CD4-positive, alpha-beta T cell treated with Interleukin-12 subunit alpha and Interleukin-12 subunit beta, for 1 hour (primary cell): ENCODE measurements at places on chromosomes 13 and 19.
A peak's percentile ranks its signal among the peaks of the same experiment; 100 is the strongest.

DNA sequence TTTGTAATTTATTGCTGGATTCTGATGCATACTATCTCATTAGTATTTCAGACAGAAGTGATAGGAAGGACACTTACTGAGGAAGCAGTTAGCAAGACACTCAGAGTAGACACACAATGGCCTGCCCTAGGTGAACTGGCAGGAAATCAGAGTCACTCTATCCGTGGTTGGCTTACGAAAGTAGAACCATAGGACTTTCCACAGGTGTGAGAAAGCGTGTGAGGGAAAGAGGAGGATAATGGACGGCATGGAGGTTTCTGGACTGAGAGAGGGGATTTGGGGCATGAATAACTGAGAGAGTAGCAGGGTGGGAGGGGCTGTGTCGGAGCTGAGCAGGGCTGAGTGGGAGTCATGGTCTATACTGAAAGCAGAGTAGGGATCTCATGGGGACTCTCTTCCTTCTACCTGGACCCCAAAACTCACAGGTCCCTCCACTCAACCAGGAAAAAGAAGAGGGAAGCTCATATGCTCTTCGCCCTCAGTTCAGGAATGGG is 18.7 kb upstream of the EID2 start:
- DNase-seq = peak; percentile 31

DNA sequence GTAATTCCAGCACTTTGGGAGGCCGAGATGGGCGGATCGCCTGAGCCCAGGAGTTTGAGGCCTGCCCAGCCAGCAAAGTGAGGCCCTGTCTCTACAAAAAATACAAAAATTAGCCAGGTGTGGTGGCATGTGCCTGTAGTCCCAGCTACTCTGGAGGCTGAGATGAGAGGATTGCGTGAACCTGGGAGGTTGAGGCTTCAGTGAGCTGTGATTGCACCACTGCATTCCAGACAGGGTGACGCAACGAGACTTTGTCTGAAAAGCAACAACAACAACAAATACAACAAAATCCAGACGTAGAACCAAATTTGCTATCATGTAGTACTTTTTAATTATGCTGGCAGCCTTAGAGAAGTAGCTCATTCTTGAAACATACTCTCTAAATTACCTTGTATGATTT is 277.1 kb downstream of the KLF5 start:
- no peak for DNase-seq

GRCh38 chr13:67772807-67773453 is 542.8 kb upstream of the PCDH9 start:
- DNase-seq = no peak

GRCh38 chr19:21117041-21117907 is 24.6 kb upstream of the ZNF431 start:
- DNase-seq = no peak

GRCh38 chr13:23321535-23322241 is 111.8 kb downstream of the SACS start:
- peak; percentile 28 for DNase-seq

GRCh38 chr13:30581582-30581981 is 36.1 kb upstream of the USPL1 start:
- peak; percentile 41 for DNase-seq

- DNase-seq = no peak
These were observed 20.1 kb downstream of the THSD1 start for GRCh38 chr13:52385870-52386269.

DNA sequence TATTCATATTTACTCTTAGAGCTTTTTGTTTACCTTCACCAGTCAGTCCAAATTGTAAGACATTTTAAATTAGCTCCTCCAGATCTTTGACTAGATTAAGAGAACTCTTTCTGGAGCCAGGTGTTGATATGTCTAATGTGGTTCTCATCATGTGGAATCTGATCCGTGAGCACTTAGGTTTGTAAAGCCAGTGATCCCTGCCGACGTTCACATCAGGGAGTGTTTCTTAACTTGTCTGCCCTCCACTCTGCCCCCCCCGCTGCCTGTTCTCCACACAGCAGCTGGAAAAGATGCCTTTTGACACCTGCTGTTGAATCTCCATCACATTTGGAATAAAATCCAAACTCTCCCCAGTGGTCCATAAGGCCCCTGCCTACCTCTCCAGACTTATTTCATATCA is 17.7 kb downstream of the METTL21C start:
- DNase-seq = no peak

GRCh38 chr13:41802684-41803444 is 158.0 kb downstream of the VWA8 start:
- DNase-seq = no peak

DNA sequence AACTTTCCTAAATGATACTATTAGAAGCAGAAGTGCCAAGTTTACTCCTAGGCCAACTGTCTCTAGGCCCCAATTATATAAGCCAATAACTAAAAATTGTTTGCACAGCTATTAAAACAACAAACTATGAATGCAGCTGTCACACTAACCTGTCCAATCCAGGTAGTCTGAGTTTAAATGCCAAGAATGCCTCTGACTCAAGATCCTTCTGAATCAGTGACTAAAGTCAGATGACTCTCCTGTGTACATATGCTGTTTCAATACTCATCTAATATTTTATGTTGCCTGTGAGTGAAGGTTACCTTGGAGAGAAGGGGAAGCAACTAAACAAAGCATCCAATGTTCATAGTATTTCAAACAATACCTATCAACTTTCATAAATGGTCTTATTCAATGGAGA is 257.0 kb downstream of the ENOX1 start:
- DNase-seq = no peak

GRCh38 chr19:9673912-9674662 is 813 bp downstream of the ZNF562 start:
- no peak for DNase-seq

DNA sequence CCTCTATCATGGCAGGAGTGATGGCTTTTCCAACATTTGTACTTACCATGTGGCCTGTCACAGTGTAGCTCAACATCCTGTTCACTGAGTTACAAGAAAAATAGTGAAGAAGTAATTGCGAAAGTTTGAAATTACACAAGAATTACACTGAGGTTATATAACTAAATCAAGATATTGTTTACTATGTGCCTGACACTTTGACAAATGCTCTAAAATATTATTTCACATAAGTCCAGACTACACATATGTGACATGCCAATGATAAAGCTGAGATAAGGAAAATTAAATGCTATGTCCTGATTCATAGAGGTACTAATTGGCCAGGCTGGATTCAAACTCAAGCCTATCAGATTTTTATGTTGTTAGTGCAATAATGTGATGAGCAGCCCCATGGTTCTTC is 451.7 kb downstream of the PCDH9 start:
- DNase-seq = no peak

- no peak for DNase-seq
These were observed 72.5 kb upstream of the MRI1 start for GRCh38 chr19:13691569-13692435.

DNA sequence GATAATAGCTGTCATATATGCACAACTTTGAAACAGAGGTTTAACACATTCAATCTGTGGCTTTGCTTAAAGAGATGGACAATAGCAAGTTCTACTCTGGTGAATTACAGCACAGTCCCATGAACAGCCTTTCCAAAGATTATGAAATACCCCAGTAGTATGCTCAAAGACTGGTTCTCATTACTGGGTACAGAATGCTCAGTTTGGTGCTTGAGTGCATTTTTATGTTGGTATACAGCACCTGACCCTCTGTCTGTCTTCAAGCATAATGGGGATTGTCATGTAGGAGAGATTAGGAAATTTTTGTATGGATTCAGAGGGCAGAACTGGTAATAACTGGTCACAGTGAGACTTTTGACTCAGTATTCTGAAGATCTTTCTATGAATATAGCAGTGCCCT is 7.6 kb downstream of the LMO7 start:
- no peak for DNase-seq

DNA sequence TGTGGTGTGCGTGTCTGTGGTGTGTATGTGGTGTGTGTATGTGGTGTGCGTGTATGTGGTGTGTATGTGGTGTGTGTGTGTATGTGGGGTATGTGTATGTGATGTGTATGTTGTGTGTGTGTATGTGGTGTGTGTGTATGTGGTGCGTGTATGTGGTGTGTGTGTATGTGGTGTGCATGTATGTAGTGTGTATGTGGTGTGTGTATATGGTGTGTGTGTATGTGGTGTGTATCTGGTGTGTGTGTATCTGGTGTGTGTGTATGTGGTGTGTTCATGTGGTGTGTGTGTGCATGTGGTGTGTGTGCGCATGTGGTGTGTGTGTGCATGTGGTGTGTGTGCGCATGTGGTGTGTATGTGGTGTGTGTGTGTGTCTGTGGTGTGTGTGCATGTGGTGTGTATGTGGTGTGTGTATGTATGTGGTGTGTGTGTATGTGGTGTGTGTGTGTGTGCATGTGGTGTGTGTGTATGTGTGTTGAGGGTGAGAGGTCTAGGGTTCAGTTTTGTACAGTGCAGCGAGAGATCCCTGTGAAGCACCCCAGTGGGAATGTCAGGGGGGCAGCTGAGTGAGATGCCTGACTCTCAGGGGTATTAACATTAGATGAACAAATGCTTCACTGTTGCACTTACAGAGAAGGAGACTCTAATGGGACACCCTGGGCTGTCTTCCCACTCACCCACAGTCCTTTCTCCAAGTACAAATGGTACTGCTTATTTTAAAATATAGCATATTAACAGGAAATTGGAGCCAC is 61.3 kb upstream of the MEDAG start:
- DNase-seq = no peak

DNA sequence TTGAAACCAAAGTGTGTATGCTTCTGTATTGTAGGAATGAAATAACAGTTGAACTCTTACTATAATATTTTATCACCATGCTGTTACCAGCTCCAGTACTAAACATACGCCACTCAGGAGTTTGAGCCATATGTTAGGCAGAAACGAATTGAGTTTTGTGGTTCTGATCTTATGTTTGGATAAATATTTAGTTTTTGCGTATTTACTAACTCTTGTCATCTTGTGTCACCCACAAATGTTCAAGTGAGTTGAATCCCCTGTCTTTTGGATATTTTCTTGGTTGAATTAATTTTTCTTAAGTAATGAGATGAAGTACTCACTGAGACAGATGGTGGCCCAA is 1.5 kb downstream of the FNDC3A start:
- no peak for DNase-seq

DNA sequence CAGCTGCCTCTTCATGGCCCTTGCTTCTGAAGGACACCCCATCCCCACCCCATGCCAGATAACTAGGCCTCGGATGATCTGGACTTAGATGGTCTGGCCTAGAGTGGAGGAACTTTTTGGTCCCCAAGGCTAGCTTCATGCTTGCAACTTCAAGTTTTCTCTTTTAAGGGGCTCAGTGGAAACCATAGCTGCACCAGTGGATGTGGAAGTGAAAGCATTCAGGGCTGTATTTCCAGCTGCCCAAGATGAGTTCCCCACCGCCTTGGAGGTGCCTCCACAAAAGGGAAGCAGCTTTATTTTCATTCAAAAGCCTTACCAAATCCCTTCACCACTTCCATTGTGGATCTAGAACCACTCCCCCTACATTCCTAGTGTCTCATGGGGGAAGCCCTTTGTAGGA is 17.6 kb upstream of the GSX1 start:
- no peak for DNase-seq

- no peak for DNase-seq
These were observed 410.9 kb upstream of the SPRY2 start for GRCh38 chr13:80751854-80752253.

DNA sequence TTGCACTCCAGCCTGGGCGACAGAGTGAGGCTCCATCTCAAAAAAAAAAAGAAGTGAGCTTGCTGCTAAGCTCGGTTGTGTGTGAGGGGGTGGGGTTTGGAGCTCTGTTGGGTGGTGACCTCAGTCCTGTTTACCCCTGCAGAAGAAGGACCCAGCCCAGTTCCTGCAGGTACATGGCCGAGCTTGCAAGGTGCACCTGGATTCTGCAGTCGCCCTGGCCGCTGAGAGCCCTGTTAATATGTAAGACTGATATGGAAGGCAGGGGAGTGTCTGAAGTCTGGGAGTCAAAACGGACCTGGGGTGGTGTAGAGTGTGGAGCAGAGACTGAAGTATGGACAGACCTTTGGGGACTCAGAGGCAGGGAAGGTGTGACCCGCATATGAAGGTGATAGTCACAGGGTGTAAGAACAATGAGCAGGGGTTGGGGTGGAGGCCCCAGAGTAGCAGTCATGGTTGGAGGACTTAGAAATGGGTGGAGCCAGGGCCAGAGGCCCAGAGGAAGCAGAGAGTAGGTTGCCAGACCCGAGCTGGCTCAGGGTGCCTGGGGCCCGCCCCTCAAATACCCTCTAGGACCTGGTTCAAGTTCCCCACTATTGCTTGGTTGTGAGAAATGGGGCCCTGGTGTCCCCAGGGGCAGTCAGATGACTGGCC is 13.2 kb downstream of the CLASRP start:
- DNase-seq = no peak

DNA sequence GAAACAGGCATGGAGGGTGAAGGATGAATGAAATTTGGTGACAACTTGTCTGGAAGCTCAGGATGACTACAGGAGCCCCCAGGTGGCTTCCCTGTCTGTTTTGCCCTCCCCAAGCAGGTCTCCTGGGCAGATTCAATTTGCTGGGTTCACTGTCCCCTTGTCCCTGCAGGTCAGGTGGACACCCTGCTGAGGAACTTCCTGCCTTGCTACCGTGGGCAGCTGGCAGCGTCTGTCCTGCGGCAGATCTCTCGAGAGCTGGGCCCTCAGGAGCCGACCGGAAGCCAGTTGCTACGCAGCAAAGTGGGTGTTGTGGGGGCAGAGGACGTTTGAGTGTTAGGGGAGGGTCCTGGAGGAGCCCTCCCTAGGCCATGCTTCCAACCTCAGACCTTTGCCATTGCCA is 19.1 kb downstream of the PGLS start:
- no peak for DNase-seq

- DNase-seq = no peak
These were observed 358.3 kb downstream of the KLF5 start for GRCh38 chr13:73417012-73417615.

DNA sequence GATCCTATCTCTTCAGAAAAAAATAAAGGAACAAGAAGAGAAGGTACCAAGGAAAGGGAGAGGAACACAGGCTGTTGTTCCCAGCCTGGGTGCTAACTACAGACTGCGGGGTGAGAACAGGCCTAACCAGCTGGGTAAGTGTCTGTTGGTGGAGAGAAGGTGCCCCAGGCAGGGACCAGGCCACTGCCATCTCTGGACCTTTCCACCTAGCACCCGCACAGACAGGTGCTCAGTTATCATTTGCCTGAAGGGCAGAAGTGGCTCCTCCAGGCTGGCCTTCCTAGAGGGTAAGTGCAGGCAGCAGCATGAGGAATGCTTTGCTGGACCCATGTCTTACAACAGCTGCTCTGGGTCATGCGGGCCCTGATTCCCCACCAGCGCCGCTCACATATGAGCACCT is 10.1 kb downstream of the DNMT1 start:
- DNase-seq = no peak

DNA sequence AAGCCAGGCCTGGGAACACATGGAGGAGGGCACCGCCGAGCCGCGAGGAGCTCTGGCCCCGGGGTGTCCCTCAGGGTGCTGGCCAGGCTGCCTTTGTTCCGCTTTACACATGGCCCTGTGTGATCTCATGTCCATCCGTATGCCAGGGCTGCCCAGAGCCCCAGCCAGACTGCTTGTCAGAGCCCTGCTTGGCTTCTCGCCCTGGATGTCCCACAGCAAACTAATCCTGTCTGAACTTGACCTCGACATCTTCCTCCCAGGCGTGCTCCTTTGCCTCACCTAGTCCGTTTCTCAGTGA is 14.3 kb downstream of the BCKDHA start:
- no peak for DNase-seq

- DNase-seq = no peak
These were observed 33.6 kb downstream of the GJA3 start for GRCh38 chr13:20127262-20127561.

GRCh38 chr19:35171730-35172129 is 17.2 kb downstream of the FXYD5 start:
- DNase-seq = no peak

- no peak for DNase-seq
These were observed 2.4 kb upstream of the ITGBL1 start for GRCh38 chr13:101449790-101450748.

GRCh38 chr19:16739546-16739945 is 19.9 kb downstream of the NWD1 start:
- no peak for DNase-seq
